ENCODE measurements at places on chromosomes 1 and 21.

DNA sequence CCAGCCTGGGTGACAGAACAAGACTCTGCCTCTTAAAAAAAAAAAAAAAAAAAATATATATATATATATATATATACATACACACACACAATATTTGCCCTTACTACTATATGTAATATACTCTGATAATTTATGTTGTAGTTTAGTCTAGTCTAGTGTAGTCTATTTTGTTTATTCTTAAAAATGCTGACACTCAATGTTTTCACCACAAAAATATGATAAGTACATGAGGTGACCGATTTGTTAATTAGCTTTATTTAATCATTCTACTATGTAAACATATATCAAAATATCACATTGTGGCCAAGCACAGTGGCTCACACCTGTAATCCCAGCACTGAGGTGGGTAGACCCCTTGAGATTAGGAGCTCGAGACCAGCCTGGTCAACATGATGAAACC lies 19.8 kb upstream of the ZNF362 start:
- DNase-seq, result no peak

- DNase-seq, result no peak
Observed at GRCh38 chr1:170661646-170662411, 2.1 kb upstream of the PRRX1 start.

- no peak for DNase-seq
Observed at GRCh38 chr1:81484284-81484683, 316.4 kb upstream of the ADGRL2 start.

DNA sequence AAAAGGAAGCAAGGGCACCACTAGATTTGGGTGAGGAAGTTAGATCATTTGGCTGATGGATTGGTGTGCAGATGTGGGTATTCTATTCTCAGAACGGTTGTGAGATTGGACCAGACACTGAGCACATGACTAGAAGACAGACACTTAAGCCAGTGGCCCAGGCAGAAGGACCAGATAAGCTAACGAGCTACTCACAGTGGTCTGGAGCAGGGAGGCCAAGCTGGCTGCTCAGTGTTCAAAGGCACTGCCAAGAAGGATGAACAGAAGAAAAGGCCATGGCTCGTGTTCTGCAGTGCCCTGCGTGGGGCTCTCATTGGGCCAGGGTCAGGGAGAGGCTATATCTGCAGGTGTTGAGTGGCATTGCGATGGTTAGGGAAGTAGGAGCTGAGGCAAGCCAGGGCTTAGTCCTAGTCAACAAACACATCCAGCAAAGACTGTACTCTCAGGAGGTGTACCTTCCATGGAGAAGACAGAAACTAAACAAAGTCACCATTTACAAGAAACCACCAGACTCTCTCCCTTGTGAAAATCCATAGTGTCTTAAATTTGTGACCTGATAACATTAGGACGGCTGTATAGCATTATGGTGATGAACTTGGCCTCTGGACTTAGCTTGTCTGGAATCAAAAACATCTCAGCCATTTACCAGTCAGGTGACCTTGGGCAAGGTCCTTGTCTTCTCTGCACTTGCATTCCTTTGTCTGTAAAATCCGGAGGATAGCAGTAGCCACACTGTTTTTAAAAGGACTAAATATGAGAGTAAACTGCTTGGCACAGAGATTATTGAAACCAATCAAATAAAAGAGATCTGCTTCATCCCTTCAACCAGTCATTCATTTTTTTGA lies 274.5 kb downstream of the SIPA1L2 start:
- DNase-seq, result no peak

- no peak for DNase-seq
Observed at GRCh38 chr1:160419838-160420169, 19.4 kb downstream of the VANGL2 start.

DNA sequence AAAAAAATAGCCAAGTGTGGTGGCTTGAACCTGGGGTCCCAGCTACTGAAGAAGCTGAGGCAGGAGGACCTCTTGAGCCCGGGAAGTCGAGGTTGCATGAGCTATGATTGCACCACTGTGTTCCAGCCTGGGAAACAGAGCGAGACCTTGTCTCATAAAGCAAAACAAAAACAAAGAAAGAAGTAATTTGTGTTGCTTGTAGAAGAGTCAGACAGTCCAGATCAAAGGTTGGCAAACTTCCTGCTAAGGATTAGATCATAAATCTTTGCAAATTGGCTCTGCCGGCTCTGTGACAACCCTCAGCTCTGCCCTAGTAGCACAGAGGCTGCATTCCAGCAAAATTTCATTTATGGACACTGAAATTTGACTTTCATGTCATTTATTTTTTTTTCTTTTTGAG lies 19.0 kb upstream of the MFN2 start:
- no peak for DNase-seq

DNA sequence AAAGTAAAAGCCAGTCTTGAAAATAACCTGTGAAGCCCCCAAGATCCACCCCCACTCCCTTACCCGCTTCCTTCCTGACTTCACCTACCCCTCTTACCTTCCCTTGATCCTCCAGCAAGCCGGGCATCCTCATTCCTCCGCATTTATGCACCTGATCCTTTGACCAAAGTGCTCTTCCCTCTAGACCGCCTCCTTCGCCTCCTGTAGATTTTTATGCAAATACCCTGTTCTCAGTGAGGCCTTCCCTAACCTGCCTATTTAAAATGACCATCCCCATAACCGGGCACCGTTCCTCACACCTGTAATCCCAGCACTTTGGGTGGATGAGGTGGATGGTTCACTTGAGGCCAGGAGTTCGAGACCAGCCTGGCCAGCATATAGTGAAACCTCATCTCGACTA lies 1.1 kb upstream of the NENF start:
- no peak for DNase-seq
